H1 (cell line): ENCODE measurements at places on chromosomes 1 and 21.

DNA sequence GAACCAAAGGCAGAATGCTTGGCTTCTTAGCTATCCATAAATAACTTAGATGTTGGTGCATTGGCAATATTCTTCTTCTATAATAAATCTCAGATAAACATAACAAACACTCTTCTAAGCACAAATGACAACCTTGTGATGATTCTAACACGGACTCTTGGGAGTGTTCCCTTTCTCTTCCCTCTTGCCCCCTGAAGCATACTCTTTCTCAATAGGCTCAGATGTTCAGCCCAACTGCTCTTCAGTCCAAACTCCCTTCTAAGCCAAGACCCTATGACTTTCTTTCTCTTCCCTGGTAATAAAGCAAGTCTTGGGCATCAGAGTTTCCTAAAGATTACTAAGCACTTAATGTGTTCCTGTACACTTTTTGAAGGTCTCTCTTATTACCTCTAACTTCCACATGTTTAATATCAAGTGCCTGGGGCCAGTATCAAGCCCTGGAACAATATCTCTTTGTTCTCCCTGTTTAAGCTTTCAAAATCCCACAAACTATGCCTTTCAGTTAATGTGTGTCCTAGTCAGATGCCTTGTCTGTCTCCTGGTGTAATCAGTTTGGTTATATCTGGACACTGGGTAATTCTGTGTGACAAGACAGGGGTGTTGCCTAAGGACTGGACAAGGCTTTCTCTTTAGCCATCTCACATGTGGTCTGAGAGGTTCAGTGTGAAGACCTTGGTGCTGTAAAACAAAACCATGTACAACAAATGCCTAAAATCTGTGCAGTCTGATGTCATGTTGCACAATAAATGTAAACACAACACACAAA is 92.9 kb upstream of the IVNS1ABP start:
- DNase-seq: no peak

GRCh38 chr21:31022306-31022705 is 16.0 kb downstream of the KRTAP19-8 start:
- no peak for DNase-seq

DNA sequence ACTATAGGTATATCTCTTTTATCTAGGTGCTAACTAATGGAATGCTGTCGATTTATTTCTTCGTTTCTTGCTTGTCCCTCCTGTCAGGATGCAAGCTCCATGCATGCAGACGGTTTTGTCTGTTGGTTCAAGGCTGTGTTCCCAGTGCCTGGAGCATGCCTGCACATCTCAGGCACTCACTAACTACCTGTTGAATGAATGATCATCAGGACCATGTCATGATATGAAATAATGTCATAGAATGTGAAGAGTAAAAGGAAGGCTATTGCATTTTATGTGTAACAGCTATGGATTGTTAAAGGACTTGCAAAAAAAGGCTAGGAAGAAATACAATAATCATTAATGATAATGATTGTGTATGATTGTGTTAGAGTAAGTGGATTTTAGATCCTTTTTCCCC is 4.2 kb downstream of the GPR25 start:
- DNase-seq: no peak

GRCh38 chr1:211606914-211607753 is 28.2 kb upstream of the SLC30A1 start:
- DNase-seq: no peak

- DNase-seq: no peak
Measured at GRCh38 chr1:85611425-85611824, 30.9 kb downstream of the CCN1 start.

DNA sequence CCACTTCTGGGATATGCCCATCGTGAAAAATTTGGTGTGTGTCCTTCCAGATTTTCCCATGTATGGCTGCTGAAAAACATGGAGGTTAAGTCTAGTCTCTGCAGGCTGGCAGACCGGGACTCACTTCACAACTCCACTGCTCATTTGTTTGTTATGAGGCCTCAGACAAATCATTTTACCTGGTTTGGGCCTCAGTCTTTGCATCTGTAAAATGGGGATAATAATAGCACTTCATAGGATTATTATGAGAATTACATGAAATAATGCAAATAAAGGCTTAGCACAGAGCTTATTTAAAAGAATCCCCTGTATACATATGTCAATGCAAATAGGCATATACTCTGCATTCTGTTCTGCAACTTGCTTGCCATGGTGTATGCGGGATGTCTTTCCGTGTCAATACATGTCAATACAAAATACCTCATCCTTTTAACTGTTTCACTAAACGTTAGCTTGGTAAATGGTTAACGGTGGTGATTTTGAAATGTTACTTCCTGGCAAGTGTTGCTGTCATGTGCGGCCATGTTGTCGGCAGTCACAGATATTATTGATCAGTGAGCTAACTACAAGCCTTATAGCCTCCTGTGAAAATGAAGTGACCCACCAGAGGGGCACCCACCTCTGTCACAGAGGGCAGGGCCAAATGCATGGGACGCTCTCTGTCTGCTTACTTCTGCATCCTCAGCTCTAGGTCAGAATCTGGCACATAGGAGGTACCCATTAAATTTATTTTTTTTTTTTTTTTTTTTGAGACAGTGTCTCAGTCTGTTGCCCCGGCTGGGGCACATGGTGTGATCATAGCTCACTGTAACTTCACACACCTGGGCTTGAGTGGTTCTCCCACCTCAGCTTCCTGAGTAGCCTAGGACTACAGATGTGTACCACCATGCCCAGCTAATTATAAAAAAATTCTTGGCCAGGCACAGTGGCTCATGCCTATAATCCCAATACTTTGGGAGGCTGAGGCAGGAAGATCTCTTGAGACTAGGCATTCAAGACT is 4.3 kb downstream of the LCK start:
- DNase-seq: no peak

DNA sequence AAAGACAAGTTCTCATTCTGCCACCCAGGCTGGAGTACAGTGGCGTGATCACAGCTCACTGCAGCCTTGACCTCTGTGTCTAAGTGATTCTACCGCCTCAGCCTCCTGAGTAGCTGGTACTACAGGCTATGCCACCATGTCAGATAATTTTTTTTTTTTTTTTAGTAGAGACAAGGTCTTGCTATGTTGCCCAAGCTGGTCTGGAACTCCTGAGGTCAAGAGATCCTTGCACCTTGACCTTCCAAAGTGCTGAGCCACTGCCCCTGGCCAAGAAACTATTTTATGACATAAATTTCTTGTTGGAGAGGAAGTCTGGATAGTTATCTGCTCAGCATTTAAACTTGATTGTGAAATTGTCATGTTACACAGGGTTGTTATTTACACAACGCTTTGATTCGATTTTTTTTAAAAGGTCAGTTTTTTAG is 2.1 kb downstream of the SCCPDH start:
- no peak for DNase-seq

DNA sequence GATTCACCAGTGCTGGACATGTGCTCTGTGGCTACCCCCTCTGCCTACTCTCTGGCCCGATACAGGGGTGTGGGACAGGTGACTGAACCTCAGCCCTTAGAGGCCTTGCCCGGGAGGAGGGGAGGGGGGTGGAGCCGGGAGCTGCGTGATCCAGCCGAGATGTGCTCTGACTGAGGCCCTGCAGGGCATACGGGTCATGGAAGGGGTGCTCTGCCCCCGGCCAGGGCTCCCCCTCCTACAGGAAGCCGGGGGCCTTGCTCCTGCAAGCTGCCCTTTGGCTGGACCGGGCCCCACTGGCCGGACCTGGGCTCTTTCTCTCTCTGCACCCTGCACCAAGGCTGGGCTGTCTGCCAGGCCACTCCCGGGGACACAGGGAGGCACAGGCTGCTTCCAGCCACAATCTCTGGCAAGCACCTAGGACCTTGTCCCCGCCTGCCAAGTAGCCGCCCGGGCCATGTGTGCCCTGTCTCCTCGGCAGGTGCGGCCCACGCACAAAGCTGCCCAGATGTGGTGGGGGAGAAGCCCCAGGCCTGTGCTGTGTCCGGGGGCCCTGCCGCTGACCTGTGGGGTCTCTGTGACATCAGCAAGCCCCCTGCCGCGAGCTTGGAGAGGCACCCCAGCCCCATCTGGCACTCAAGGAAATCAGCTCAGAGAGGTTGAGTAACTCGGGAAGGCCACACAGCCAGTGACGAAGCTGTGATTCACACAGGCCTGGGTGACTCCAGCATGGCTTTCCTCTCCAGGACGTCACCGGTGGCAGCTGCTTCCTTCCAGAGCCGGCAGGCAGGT is 1.5 kb downstream of the SCNN1D start:
- DNase-seq: no peak

- no peak for DNase-seq
Measured at GRCh38 chr1:223776075-223776814, 63.9 kb downstream of the CAPN2 start.

GRCh38 chr1:239951511-239952140 is 140.1 kb upstream of the FMN2 start:
- DNase-seq: peak; percentile 72

- no peak for DNase-seq
Measured at GRCh38 chr1:4424766-4425165, 229.6 kb upstream of the AJAP1 start.

GRCh38 chr21:16568661-16569060 is 838.9 kb downstream of the USP25 start:
- no peak for DNase-seq

DNA sequence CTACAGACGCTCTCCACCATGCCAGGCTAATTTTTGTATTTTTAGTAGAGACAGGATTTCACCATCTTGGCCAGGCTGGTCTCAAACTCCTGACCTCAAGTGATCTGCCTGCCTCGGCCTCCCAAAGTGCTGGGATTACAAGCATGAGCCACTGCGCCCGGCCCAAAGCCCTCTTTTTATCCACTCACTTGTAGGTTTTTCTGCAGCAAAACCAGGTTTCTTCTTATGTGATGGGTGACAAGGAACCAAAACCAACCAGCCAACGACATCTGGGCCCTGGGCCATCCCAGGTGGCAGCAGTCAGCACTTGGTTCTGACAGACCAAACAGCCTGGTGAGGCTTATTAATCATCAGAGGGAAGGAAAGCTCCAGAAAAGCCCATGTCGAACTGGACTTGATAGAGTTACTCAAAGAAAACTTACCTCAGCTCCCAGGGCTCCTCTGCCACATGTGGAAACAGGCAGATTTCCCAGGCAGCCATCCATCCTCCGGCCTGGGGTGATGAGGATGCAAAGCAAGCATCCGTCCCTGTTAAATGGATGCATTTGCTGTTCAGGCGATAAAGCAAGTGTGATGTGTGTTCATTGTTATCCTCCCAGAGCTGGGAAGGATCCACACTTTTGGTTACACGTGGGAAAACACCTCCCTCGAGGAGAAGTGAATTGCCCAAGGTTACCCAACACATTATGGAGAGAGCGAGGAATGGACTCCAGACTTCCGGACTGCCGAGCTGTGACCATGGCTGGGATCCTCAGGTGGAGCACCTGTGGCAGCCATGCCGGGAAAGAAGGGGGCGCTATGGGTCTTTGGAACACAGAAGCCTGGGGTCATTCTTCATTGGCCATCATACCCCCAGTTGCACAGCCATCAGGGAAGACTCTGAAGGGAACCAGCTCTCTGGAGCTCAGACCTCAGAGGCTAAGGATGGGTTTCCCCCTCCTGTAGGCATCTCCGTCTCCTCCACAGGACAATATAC is 118.8 kb downstream of the HUNK start:
- no peak for DNase-seq

DNA sequence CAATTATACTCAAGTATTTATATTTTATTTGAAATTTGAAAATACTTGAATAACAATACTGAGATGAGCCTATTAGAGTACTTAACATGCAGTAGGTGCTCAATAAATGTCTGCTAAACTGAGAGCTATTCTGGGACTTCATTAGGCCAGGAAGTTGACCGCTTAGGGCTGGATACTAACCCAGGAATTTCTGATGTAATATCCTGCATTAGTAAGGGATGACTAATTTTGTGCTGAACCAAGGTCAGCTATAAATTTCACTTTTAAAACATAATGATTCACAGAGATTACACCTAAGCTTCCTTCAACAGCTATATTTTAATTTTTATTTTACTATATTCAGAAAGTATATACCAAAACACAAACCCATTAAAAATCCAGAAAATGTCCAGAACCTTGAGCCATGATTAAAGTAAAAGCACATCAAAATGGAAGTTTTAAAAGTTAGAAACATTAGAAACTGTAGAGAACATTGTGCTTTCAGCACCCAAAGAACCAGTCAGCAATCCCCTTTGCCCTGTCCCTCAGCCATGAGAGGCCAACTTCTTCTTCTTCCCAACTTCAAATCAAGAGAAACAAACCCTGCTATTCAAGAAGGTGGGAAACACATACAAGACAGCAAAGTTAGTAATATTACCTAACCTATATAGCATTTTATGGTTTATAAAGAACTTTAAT is 35.4 kb downstream of the WNT2B start:
- no peak for DNase-seq

GRCh38 chr1:170241266-170241851 is 95.6 kb downstream of the NTMT2 start:
- no peak for DNase-seq

GRCh38 chr1:77828098-77828497 is 48.6 kb downstream of the MIGA1 start:
- no peak for DNase-seq

- peak; percentile 86 for DNase-seq
Measured at GRCh38 chr1:25875154-25875855, at the start of gene PAQR7. PAQR7 (minus strand) TSS chr1:25875708; CDS start chr1:25863839, 11,869 bp downstream.

DNA sequence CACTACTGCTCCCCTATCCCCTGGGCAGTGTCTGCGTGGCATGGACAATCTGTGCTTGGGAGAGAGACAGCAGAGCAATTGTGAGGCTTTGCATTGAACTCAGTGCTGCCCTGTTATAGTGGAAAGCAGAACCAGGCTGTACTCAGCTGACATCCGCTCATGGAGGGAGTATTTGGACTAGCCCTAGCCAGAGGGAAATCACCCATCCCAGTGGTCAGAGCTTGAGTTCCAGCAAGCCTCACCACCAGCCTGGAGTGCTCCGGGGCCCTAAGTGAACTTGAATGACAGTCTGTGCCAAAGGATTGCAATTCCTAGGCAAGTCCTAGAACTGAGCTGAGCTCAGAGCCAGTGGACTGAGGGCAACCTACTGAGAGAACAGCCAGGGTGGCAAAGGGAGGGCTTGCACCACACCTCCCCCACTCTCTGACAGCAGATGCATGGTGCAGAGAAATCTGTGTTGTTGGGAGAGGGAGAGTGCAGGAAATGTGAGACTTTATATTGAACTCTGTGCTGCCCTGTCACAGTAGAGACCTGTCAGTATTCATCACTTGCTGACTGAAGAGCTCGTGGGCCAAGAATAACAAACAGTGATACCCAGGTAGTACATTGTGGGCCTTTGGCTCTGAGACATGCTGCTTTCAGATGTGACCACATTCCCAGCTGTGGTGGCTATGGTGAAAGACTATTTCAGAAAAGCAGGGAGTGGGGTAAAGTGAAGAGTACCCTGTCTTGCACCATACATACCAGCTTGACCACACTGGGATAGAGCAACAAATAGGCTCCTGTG is 107.7 kb upstream of the SLC5A9 start:
- DNase-seq: no peak

- no peak for DNase-seq
Measured at GRCh38 chr1:182339684-182340083, 51.9 kb downstream of the GLUL start.

DNA sequence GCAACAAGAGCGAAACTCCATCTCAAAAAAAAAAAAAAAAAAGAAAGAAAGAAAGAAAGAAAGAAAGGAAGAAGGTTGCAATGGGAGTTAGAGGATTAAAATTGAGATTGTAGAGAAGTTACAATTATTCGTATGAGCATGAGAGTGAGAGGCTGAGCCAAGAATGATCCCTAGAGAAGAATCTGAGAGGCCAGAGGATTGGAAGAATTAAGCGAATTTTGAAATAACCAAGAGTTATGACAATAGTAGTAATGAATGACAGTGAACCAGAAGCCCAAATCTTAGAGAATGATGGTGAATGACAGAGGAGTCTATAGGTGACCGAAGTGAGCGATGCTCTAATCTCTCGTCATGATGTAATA is 369 bp upstream of the ZYG11B start:
- DNase-seq: no peak

- no peak for DNase-seq
Measured at GRCh38 chr1:12232221-12232620, 2.4 kb downstream of the VPS13D start.
